ENCODE measurements at places on chromosomes 7 and 10. TPM values are rescaled to one million over a fixed set of nuclear protein-coding genes. Genes with fewer than 3 reads are reported as not detected.

DNA sequence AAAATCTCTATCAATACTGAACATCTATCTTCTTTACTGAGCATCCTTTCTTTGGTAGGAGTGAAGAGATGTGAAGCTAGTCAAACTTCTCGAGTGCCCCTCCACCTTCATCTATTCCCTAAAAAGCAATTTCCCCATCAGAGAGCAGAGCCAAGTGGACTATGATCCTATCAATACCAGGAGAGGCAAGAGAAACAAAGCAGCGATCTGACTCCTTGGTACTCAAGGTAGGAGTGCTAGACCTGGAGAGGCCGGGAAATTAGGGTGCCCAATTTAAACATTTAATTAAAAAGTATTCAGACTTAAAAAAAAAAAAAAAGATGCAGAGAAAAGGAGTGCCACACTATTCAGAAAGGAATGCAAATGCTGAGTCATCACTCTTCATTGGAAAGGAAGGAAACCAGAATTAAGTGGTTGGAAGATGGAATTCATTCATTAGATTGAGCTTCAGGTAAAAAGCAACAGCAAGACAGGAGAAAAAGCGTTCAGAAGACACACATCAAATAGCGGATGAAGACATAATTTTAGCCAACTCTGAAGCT lies 1.6 kb downstream of the TIAL1 start:
- no peak for DNase-seq

Gene CALML5
- not detected for total RNA-seq

DNA sequence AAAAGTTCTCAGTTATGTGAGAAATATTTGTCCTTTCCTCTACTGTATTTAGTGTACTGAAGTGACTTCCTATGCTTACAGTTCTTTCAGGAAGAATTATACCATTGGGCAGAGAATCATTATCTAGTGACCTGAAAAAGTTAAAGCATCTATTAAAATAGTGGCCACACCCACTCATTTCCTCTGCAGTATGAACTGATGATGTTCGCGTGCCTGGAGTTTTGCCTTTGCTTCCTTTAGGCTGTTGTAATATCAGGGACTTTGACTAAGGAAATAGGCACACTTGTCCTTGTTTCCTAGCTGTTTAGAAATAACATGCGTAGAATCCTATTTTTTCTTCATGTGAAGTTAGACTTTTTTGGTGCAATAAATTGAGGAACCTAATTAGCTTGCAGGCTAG lies 100.7 kb downstream of the ZMYND11 start:
- no peak for DNase-seq

- DNase-seq = no peak
Observed at GRCh38 chr10:17250736-17251135, 22.7 kb downstream of the VIM start.

- no peak for DNase-seq
Observed at GRCh38 chr10:65618126-65618525, 1307.7 kb upstream of the LRRTM3 start.

Gene ADCYAP1R1
- 0.17 TPM for total RNA-seq

Gene WBP1L
- 15.7 TPM for total RNA-seq

GRCh38 chr7:84274029-84274638 lies 79.5 kb upstream of the SEMA3A start:
- no peak for DNase-seq

DNA sequence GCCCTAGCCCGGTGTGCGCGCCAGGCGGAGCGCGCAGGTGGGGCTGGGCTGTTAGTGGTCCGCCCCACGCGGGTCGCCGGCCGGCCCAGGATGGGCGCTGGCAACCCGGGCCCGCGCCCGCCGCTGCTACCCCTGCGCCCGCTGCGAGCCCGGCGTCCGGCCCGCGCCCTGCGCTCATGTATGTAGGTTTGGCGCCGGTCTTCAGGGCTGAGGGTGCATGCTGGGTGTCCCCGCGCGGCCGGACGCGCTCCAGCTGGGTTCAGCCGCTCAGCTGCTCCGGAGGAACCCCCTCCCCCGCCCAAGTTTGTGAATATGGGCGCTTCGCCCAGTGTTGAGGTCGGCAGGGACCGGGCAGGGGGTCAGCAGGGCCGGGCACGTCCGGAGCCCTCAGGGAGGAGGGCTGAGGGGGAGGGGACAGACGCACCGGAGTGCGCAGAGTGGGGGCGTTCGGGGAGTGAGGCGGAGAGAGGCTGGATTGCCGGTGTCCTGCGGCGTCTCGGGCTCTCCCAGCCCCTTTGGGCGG lies 559 bp downstream of the VWC2 start:
- no peak for DNase-seq

- DNase-seq = peak; percentile 17
Observed at GRCh38 chr7:89334797-89335196, 539.3 kb upstream of the TEX47 start.

GRCh38 chr10:9922126-9922870 lies 1095.4 kb upstream of the CELF2 start:
- no peak for DNase-seq

Gene KCNMA1
- 8.4 TPM for total RNA-seq

DNA sequence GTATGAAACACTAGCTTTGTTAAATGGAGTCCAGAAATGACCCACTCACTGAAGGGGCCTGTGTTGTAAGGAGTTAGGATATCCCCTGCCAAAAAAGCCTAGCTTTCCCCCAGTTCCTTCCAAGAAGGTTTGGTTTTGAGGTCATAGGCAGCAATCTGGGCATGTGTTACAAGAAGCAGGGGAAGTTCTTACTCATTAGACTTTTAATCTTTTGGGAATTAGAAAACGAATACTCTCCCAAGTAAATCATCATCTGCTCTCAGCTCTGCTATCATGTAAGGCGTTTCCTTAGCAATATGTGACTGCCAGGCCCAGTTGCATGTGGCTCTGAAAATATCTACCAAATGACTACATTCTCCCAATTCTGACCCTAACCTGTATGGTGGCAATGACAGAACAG lies 3.7 kb downstream of the NOD1 start:
- DNase-seq = no peak

DNA sequence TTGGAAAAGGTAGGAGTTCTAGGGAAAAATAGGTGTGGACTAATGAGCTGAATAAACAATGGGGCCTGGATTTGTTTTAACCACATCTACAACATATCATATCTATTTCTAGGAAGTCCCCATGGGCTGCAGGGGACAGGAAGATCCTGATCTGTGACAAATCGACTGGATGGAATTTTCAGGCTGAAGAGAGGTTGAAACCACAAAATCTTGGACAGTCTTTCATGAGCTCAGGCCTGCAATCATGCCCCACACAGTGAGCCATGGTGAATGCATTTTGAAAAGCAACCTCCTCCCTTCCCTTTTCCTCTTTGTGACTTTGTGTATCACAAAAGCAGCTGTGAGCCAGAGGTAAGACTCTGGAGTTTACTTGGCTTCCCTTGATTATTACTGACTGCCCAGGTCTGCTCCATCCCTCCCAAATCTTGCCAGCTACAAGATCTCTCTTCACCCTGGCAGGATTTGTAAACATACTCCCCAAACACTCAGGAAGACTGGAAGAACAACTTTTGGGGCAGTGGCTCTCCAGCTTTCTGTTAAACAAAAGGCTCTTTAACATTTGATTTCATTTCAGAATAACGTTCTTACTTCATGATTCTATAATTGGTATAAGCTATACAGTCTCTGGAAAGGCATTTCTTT lies 66.4 kb downstream of the ASAH2B start:
- no peak for DNase-seq

Gene ZWINT
- total RNA-seq = 156 TPM

GRCh38 chr7:47837826-47838225 lies 110.4 kb downstream of the PKD1L1 start:
- DNase-seq = no peak

Data from H4 (cell line).